ENCODE measurements at places on chromosomes 5 and 9.

DNA sequence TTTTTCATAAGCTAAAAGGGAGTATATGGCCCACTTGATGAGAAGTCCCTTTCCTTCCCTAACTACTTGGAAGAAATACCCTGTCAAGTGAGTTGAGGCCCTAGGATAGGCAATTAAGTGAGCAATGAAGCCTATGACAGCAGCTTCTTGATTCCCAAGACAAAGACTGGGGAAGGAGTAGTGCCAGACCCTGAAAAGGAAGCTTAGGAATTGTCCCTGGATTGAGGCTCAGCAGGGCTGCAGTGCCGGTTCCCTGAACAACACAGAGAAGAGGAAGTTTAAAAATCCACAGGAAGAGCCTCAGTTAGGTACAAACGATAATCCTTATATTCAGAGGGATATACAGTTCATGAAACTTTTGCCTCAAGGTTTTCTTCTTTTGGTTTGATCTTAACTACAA lies 61.8 kb upstream of the RAD23B start:
- DNase-seq, result no peak

- DNase-seq, result no peak
Observed at GRCh38 chr9:122132539-122132938, 27.0 kb downstream of the NDUFA8 start.

GRCh38 chr9:37146410-37146809 lies 26.0 kb downstream of the ZCCHC7 start:
- no peak for DNase-seq

DNA sequence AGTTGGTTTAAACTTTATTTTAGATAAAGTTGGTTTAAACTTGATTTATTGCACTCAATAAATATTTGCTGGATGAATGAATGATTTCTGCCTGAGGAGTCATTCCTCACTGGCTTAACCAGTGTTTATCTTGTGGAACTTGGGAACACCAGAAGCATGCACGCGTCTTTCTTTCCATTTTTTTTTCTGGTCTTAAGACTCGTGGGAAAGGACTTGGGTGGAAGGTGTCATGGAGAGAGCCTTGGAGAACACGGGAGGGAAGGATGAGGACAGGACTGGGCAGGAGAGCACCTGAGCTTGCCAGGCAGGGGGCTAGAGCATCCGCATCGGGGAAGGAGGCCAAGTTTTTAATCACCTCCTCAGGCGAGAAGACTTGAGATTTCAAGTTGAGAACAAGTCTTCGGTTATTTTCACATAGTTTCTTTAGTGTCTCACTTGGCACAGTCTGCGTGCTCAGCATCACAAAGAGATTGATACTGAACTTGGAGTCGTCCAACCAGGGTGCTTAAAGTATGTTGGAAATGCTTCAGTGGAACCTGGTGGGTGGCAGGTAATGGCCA lies 144.2 kb downstream of the PDZD2 start:
- no peak for DNase-seq

DNA sequence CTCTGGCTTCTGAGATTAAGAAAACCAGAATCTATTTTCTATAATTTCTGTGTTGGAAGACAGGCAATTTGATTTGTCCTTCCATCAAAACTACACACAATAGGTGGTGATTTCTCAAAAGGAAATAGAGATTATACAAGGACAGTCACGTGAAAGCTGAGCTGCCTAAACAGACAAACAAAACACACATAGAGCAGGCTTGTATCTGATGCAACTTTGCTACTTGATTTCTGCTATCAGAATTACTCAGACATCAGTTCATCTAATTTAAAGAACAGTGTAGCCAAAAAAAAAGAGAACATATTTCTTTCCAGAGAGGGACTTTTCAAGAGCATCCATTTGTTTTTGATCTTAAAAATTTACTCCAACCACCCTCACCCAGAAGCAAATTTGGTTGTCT lies 2128.3 kb upstream of the C9orf72 start:
- no peak for DNase-seq

- no peak for DNase-seq
Observed at GRCh38 chr5:135973323-135974020, 18.7 kb upstream of the LECT2 start.

GRCh38 chr5:116242343-116242742 lies 157.5 kb downstream of the COMMD10 start:
- no peak for DNase-seq

DNA sequence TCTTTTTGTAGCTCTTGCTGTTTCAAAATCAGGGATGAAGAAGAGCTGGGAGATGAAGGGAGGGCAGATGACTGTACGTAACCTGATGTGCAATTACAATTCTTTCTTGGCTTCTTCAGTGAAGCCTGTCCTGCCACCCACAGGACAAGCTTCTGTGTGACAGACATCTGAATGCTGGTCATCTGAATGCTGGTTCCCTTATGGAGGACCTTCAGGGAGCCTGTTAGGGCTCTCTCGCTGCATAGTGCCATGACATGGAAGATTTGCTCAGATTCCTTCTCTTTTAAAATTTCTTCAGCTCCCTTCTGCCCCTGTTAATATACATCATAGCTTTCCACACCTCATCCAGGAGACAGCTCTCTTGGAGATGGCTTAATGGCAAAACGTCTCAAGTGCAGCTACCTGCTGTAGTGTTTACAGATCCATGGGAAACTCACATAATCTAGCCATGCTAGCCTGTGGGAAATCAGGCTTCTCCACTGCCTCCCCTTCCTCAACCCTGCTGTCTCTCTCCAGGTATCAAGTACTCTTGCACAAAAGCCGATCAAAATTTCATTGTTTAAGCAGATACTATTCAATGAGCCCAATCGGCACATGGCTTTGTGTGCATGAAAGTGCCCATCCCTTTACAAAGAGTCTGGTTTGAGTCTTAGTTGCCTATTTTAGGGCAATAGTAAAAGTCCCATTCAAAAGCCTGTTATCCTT lies 134.6 kb downstream of the RAB3C start:
- no peak for DNase-seq

DNA sequence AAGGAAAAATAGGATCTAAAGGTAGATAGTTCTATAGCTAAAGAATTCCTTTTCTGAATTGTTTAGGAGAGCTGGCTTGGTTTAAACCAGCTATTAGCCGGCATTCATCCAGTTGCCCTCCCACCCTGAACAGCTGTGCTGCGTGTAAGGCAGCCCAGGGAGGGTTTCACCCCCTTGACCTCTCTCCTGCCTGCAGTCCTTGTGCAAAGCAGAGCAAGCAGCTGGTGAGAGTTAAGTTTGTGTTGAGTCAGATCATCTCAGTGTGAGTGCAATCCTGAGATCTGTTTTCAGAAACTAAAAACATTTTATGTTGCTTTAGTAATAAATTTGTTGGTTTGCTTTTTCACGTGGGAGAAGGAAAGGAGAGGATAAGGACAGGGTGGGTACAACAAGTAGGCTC lies 13.0 kb downstream of the SLC25A25 start:
- no peak for DNase-seq

DNA sequence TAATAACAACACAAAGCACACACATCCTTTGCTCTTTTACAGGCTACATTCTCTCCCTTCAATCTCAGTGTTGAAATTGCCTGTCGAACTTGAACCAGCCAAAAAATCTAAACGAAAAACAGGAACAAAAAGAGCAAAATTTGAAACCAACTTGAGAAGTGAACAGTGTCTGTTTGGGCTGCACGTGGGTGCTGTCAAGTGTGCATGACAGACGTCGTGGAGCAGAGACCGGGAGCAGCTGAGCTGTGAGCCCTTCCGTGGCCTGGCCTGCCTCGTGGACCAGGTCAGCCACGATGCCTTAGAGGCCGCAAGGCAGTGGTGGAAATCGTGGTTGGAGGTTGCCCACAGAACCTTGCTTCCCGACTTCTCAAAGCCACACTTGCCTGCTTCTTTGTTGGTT lies 34.8 kb upstream of the DENND1A start:
- DNase-seq, result no peak

GRCh38 chr5:169550227-169550626 lies 33.3 kb upstream of the SPDL1 start:
- no peak for DNase-seq

GRCh38 chr5:1329111-1329579 lies 15.8 kb downstream of the CLPTM1L start:
- DNase-seq, result no peak

DNA sequence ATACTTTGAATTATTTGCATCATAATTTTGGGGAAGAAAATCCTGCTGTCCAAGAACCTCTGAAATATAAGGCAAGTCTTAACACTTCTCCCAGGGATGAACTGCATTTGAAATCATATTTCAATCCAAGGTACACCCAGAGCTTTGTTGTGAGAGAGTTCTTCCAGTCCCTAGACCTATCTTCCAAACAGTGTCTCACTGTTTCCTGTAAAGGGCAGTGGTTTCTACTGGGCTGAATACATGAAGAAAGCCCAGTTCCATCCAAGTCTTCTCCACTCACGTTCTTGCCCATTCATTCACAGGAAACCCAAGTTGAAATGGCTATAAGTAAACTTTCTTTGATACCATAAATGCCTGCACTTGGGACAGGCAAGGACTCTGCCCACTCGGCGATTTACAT lies 108.3 kb upstream of the LHFPL2 start:
- no peak for DNase-seq

- DNase-seq, result no peak
Observed at GRCh38 chr5:134275822-134276221, 49.9 kb upstream of the PPP2CA start.

GRCh38 chr9:63728287-63728686 lies 1556.7 kb downstream of the FOXD4L5 start:
- no peak for DNase-seq

DNA sequence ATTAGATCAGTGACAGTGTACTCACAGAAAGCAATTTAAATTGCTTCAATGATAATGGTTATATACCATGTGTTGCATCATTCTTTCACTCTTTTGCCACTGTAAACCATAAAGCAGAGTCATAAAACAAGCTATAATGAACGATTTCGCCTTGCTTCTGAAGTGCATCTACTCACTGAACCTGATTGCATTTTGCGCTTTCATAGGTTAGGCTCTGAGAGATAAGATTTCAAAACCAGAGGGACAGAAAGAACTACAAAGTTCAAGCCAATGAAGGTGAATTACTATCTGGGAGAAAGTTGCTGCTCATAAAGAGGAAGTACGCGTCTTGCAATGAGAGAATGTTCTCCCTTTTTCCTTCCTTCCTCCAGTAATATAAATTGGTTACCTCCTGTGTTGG lies 412.7 kb downstream of the CETN3 start:
- DNase-seq, result no peak

GRCh38 chr5:170338933-170339779 lies 41.6 kb upstream of the LCP2 start:
- DNase-seq, result no peak

DNA sequence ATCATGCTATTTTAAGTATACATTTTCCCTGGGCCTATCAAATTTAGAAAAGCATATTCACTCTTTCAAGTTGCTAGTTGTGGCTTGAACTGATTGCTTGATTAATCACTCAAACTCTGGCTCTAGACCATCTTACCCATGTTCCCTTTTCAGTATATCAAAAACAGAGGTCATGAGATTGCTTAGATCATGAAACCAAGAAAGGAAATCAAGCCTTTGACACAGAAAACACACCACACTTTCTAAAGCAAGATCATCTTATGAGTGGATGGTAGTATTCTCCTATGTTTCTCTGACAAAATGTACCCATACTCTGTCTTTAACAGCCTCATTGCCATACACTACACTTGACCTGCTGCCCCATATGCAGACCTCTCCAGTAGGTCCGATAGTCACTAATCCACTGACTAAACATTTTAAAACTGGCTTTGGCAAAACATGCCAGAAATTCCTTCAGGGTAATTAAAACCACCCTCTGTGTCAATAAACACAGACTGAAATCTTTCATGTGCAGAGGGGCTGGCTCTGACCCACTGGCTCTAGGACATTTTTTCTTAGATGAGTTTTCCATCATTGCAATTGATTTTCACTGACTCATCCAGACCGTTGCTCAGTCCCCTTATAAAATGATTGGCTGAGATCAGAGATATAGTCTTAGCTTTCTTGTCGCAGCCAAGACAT lies 18.2 kb downstream of the PPP2R2B start:
- no peak for DNase-seq

DNA sequence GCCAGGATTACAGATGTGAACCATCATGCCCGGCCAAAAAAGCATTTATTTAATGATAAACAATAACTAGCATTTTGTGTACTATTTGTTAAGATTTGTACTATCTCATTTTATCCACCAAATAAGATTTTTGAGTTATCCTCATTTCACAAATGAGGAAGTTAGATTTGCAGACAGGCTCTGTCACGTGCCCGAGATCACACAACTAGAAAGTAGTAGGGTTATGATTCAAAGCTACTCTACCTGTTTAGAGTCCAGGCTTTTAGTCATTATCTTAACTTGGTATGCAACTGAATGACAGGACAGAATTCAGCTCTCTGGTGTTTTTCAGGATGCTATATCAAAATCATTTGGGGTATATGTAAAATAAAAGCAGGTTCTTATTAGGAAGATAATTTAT lies 20.5 kb downstream of the RANBP17 start:
- DNase-seq, result no peak

GRCh38 chr5:17663182-17663581 lies 28.9 kb downstream of the TAF11L14 start:
- no peak for DNase-seq

GRCh38 chr9:106479679-106480078 lies 383.3 kb upstream of the ZNF462 start:
- no peak for DNase-seq

DNA sequence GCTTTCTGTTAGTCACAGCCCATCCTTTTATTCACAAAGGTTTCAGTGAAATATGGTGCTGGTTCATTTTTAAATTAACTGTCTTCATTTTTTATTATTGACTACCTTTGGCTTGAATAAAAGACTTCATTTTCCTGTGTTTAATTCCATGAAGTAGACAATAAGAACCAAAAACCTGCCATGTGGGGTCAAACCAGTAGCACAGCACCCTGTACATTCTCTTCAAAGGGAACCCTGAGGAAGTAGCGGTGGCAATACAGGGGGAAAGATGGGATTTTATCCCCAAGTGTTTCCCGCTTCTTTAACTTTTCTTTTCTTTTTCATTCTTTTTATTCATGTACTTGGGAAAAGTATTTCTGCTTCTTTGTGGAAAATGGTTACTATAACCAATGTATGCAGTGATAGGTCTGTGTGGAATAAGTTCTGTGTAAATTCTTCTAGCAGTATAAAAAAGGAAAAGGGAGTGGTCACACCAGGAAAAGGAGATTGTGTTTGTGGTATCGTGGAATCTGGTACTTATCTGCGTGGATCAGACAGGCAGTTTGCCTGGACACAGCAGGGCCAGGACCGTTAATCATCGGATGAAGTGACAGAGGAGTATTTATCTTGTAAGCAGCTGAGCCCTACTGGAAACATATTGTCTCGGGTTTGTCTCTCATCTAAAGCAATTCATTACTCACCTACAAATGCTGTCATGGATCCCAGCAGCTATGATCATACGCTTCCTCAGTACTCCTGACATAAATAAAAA lies 94.2 kb downstream of the PPIC start:
- no peak for DNase-seq

DNA sequence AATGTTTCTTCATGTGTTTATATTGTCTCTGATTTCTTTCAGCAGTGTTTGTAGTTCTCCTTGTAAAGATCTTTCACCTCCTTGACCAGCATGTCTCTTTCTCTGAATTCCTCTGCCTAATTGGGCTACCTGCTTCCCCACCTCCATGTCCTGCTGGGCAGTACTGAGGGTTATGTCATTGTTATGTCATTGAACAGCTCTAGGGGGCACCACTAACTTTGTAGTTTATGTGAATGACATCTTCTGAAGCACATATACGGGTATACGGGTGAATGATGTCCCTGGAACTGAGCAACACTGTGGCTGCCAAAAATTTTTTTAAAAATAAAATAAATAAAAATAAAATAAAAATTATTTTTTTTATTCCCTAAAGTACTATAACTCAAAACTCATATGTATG lies 16.9 kb upstream of the SNCAIP start:
- no peak for DNase-seq

GRCh38 chr9:129865668-129866320 lies 30.5 kb downstream of the USP20 start:
- DNase-seq, result no peak

- no peak for DNase-seq
Observed at GRCh38 chr9:652914-653313, 188.6 kb upstream of the DMRT1 start.
